ENCODE measurements at places on chromosomes 3 and 15.

- DNase-seq, result no peak
Observed at GRCh38 chr3:42024591-42025351, 62.9 kb upstream of the ULK4 start.

- DNase-seq, result no peak
Observed at GRCh38 chr3:35322070-35322469, 317.3 kb upstream of the ARPP21 start.

- DNase-seq, result no peak
Observed at GRCh38 chr15:83322061-83322460, 37.6 kb upstream of the BNC1 start.

- DNase-seq, result no peak
Observed at GRCh38 chr3:43087249-43087776, 18.6 kb downstream of the POMGNT2 start.

GRCh38 chr15:100944244-100944895 is 25.2 kb downstream of the LRRK1 start:
- DNase-seq, result no peak

DNA sequence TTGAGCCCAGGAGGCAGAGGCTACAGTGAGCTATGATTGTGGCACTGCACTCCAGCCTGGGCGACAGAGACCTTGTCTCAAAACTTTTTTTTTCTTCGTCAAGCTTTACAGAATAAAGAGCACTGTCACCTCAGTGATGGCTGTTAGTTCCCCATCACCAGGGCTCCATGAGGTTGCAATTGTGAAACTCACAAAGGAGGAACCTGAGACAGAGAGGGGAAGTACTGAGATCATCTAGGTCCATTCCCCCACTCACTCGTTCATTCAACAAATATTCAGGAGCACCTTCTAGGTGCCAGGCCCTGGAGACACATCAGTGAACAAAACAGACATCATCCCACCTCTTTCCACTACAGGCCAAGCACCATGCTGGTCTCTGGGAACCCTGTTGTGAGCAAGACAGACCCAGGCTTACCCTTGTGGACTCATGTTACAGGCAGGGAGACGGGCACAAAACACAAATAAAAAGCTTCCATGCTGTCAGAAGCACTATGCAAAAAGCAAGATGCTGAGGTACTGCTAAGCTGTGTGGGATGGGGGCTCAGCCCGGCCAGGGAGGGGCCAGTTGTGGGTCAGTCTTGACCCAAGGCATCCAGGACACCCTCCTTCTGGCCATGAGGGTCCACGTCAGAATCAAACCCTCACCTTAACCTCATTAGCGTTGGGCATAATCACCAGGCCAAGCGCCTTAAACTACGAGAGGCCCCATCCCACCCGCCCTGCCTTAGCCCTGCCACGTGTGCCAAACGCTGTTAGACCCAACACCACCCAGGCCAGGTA is 2.1 kb upstream of the RHO start:
- DNase-seq, result no peak

- DNase-seq, result no peak
Observed at GRCh38 chr15:28002136-28002861, 96.8 kb downstream of the OCA2 start.

DNA sequence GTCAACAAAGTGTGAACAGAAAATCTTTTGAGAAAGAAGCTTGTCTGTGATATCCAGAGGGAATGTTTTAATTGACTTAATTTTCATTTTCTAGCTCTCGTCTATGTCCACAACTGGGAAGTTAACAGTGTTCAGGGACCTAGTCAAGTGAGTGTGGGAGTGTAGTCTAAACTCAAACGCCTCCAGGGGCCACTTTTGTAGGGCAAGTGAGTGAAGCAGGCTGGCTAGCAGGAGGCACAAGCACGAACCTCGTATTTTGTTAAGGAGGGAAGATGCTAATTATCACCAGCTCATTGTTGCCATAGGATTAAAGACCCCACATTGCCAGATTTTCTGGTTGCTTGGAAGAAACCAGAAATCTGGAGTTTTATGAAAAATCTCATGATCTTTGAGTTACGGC is 135.8 kb downstream of the CPNE4 start:
- no peak for DNase-seq
